ENCODE measurements at places on chromosomes 6 and 20. TPM values are rescaled to one million over a fixed set of nuclear protein-coding genes. Genes with fewer than 3 reads are reported as not detected.
A peak's percentile ranks its signal among the peaks of the same experiment; 100 is the strongest.

GRCh38 chr6:106613590-106613989 lies 15.7 kb downstream of the RTN4IP1 start:
- DNase-seq, result no peak

- no peak for DNase-seq
Observed at GRCh38 chr6:35141007-35141655, at the start of gene TCP11. Gene TCP11, minus strand, starts transcription at chr6:35141339. Its CDS starts 469 bp downstream, at chr6:35140870.

- DNase-seq, result no peak
Observed at GRCh38 chr6:96649926-96650325, 87.0 kb downstream of the FHL5 start.

DNA sequence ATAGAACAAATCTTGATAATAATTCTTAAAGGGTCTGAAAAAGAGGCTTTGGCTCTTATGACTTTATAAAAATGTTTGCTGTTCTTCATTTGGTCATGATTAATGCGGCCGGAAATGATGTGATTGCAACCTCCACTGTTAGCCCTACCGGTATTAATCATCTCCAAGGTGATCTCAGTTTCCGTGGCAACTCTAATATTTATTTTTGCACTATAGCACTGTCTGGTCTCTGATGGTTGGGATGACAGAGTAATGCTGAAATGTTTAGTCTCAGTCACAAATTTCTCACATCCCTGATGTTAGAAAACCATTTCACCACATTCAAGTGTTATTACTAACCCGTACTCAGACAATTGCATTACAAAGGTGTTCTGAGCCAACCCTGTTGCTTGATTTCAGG lies 87.4 kb downstream of the TMEM200A start:
- no peak for DNase-seq

DNA sequence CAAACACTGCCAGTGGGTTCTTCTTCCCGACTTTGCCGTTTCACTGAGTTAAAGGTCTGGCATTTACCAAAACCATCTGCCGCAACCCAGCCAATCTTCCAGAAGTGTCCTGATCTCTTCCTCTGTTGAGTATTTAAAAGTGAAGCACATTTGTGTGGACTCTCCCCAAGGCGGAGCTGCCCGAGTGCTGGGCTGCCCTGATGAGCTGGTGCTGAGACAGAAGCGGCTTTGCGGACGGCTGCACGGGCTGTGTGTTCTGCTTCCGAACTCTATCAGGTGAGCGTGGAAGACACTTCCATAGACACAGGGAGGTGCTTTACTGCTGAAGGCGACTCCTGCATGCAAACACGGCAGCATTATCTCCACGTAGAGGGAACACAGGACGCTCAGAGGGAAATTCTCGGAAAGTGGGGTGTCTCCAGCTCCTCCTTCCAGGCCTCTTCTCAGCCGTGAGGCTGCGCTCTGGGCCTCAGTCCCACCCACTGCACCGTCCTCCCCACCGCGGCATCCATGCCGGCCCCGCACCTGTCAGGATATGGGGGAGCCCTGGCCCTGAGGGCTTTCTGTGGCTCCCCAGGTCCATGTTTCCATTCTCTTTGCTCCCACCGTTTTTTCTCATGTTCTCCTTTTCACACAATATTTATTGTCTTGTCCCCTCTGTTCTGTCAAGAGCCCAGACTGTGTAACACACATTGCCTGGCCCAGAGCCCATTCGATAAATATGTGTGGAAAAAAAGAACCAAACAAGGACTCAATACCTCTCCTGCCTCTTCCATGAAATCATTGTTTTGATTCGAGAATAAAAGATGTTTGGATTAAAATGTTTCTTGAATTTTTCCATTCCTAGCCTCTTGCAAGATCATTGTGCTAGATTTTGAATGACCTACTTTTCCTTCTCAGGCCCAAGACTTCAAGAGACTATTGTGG lies 205.1 kb downstream of the DLL1 start:
- no peak for DNase-seq

DNA sequence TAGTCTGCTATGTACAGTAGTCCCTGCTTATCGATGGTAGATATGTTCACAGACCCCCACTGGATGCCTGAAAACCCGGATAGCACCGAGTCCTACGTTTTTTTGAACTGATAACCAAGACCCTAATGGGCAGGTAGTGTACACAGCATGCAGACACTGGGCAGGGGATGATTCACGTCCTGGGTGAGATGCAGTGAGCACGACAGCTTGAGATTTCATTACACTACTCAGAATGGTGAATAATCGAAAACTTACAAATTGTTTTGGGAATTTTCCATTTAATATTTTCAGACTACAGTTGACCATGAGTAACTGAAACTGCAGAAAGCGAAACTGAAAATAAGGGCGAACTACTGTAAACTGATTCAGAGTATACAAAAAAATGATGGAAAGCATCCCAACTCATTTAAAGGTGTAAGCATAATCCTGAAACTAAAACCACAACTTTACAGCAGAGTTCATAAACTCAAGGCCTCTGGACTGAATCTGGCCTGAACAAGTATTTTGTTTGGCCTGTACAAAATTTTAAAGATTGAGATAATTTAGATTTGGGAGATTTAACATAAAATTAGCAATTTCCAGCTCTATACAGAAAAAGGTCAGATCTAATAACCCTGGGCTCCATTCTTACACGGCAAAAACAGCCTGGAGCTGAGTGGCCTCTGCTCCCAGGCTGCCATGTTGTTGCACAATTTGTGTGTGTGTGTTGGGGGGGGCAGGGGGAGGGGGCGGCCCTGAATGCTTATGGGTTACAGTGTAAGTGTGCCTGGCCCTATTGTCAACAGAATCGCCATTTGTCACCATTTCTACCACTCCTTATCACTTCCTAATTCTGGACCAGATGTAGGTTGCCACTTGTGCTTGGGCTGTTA lies 34.9 kb downstream of the RNF24 start:
- DNase-seq, result peak; percentile 33

- no peak for DNase-seq
Observed at GRCh38 chr20:8097307-8097706, 34.8 kb upstream of the PLCB1 start.

GRCh38 chr6:25623879-25624278 lies 28.1 kb upstream of the SCGN start:
- DNase-seq, result peak; percentile 21

DNA sequence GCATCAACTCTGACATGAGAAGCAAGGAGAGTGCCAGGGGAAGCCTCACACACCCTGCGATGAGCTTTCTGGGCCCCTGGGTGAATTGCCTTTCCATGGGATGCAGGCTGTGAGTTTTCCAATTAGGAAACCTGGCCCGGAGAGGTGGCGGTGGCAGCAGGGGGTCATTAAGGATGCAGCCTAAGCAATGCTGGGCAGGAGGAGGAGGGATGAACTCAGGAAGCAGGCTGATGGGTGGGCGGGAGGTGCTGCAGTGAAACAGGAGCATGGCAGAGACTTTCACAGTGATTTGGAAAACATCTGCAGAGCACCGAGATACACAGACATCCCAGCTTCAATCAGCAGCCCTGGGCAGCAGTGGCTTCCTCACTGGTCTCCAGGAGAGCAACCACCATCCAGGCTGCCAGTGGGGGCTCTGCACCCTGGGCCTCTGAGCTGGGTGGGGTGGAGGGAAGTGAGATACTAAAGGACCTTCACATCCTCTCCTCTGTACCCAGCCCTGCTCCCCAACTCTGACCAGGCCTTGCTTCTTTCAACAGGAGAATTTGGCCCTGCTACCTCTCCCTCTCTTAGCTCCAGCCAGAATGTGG lies 44.9 kb downstream of the LRFN2 start:
- no peak for DNase-seq

DNA sequence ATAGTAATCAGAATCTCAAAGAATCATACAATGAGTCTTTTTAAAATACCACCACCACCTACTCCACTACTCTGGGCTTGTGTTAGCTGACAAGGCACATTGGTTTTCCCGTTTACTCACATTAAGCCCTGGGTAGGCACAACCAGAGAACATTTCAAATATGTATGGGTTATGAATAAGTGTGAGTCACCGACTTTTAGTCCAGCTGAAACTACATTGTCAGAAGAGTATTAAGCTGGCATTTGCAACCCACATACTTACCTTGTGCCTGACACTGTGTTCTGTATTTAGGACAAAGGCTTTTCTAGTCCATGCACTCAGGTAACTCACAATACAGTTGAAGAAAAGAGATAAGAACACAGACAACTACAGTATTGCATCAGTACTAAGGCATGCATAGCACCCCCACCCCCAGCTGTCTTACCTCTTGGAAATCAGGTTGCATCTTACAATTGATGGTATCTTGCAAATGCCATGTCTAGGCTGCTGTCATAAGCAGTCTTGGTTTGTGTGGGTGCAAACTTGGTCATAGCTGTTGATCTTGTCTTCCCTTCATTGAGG lies 40.3 kb upstream of the AHI1 start:
- DNase-seq, result no peak

DNA sequence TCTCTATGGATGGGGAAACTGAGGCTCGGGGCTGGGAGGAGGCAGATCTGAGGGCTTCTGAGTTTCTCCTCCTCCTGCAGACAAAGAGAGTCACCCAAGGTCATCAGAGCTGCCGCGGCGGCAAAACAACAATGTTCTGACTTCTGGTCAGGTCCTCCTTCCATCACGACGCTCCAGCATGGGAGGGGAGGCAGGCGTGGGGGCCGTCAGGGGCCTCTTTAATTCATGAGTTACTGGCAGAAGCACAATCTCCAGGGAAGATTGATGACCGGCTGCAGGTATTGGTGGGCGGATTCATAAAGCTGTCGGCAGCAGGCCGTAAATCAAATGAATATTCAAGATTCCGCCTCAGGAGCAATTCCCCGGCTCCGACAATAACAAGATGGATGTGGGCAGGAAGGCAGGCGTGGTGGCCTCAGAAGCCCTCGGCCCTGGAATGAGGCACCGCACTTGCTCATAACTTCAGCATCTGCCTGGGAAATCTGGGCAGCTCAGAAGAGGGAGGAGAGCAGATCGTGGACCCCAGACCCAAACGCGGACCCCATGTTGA lies 19.1 kb downstream of the PCK1 start:
- no peak for DNase-seq

GRCh38 chr6:21611485-21611884 lies 17.9 kb downstream of the SOX4 start:
- DNase-seq, result no peak

DNA sequence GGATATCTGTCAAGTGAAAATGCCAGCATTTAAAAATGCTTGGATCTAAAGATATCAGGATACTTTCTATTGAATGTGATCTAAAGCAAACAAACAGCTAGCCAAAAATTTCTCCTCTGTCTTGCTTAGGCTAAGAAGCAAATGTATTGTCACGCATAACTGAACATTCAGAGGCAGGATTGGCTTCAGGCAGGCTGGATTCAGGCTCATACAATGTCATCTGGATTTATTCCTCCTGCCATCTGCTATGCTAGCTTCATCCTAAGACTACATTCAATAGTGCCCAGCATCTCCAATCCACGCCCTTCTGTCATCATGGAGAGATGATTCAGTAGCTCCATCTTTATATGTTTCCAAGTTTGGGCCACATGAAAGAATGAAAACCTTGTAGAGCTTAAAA lies 27.1 kb downstream of the PFDN4 start:
- no peak for DNase-seq

GRCh38 chr6:7636151-7636550 lies 46.2 kb downstream of the SNRNP48 start:
- DNase-seq, result no peak

DNA sequence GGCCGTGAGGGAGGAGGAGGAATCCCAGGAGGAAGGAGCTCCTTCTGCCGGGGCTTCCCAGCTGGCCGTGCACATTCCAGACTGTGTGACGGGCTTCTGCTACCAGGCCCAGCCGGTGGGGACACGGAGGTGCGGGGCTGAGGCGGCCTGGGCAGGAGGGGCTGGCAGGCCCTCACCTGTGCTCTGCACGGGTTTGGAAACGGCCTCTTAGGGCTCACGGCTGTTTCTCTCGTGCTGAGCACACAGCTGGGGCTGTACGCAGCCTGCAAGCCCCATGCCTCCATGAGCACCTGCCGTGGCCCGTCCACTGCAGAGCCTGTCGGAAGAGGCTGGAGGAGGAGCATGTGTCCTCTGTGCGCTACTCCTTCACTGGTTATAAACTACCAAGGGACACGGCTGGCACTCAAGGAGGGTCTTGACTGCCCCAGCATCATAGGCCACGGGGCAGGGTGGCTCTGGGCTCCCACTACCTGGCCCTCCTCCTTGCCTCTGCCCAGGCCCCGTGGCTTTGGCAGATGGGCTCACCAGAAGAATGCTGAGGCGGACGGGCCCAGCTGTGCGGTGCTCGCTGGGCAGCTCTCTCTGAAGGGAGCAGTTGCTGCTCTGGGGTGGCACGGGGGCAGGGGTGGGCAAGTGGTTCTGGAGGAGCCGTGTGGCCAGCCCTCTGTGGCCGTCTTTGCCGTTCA lies 15.8 kb downstream of the NPEPL1 start:
- no peak for DNase-seq

DNA sequence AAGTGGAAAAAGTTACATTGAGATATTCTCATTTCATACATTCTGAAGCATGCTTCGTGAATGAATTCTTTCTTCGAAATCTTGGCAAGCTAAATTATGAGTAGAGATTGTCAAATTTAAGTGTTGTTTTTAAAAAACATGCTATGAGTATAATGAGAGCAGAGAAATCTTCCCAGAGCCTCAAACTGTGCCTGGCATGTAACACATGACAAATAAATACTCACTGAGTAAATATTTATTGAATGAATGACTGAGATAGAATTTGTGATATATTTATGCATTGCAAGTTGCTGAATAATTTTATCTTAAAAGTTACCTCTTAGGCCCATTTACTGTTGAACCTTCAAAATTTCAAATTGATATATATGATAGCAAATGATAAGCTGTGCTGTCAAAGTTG lies 24.7 kb upstream of the CD2AP start:
- no peak for DNase-seq

DNA sequence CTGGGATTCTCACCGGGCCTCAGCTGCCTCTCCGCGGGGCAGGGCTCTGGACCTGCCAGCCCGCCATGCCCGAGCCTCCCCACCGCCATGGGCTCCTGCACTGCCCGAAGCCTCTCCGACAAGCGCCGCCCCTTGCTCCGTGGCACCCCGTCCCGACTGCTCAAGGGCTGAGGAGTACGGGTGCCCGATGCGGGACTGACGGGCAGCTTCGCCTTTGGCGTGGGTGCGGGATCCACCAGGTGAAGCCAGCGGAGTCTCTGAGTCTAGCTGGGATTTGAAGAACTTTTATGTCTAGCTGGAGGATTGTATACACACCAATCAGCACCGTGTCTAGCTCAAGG lies 5.3 kb upstream of the RANBP9 start:
- DNase-seq, result no peak

GRCh38 chr6:170134031-170134470 lies 156.8 kb downstream of the DLL1 start:
- DNase-seq, result no peak

DNA sequence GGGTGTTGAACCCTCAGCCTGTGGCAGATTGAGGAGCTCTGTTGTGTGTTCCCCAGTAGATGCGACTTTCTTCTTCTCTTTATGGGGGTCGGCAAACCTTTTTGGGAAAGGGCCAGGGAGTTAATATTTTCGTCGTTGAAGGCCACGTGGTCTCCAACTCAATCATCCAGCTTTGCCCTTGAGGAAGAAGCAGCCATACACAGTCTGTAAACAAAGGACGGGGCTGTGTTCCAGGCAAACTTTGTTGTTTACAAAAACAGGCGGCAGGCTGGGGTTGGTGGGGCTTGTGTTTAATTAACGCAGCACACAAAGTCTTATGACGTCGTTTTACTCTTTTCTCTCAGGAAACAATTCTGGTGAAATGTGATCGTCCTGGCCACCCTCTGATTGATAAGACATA lies 20.2 kb downstream of the KIF25 start:
- no peak for DNase-seq

GRCh38 chr6:136526196-136526930 lies 23.9 kb downstream of the MAP7 start:
- DNase-seq, result peak; percentile 30

GRCh38 chr20:23190557-23190956 lies 104.4 kb upstream of the CD93 start:
- DNase-seq, result no peak

The IYD gene
- total RNA-seq, result not detected

The TBXT gene
- not detected for total RNA-seq

The SNPH gene
- 11.1 TPM for total RNA-seq

Measured in Caki2 (cell line).